ENCODE measurements at places on chromosomes 4 and X.

DNA sequence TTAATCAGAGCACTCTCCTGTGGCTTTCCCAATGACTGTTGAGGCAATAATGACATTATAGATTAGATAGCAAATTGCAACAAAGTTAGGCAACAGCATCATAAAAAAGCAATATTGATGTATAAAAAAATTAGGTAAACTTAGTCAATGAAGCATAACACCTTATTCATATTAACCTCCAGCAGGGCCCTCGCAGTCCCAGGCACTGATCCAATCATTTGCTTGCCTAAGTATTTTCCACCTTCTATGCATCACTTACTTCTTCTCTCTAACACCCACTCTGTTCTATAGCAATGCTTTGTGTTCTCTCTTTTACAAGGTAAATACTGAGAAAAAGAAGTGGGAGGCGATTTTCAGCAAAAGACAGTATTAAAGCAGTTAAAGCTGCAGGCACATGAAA lies 833.5 kb upstream of the ADGRL3 start:
- no peak for DNase-seq

GRCh38 chrX:74343343-74344279 lies 39.6 kb downstream of the ZCCHC13 start:
- DNase-seq, result no peak

DNA sequence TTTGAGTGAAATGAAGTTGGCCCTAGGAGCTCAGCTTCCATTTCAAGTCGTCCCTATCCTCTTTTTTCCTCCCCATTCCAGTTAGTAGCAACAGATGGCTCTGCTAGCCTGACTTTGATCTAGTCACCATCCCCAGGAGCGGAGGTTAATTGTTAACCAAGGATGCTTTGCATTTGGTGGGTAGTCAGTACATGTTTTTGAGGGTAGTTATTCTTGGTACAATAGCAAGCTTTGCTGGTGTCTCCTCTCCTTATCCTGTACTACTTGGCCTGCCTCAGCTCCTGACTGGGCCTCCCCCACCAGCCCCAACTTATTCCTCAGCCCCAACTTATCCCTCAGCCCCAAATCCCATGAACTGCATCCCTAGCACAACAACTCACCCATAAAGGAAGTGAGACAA lies 14.8 kb upstream of the RTL5 start:
- DNase-seq, result no peak

GRCh38 chr4:25146076-25146475 lies 14.2 kb downstream of the SEPSECS start:
- DNase-seq, result no peak

- DNase-seq, result no peak
These were observed 102.5 kb upstream of the MYOZ2 start for GRCh38 chr4:119032921-119033685.

GRCh38 chr4:16029886-16030285 lies 53.9 kb downstream of the PROM1 start:
- DNase-seq, result no peak

DNA sequence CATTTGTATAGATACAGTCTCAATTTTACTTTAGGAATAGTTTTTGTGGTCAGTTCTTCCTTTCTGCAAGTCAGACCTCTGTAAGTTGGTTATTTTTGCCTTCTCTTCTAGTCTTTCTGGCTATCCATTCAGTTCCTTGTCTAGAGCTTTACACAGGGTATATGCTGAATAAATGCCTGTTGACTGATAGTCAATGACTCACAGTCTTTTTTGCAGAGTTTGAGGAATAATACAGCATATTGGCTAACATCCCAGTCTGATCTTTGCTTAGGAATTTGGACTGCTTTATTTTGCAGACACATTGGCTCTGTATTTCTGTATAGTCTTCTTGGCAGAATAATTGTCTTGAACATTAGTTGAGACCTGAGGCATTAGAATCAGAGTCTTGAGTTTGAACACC lies 132.4 kb downstream of the MAGEC1 start:
- DNase-seq, result no peak

DNA sequence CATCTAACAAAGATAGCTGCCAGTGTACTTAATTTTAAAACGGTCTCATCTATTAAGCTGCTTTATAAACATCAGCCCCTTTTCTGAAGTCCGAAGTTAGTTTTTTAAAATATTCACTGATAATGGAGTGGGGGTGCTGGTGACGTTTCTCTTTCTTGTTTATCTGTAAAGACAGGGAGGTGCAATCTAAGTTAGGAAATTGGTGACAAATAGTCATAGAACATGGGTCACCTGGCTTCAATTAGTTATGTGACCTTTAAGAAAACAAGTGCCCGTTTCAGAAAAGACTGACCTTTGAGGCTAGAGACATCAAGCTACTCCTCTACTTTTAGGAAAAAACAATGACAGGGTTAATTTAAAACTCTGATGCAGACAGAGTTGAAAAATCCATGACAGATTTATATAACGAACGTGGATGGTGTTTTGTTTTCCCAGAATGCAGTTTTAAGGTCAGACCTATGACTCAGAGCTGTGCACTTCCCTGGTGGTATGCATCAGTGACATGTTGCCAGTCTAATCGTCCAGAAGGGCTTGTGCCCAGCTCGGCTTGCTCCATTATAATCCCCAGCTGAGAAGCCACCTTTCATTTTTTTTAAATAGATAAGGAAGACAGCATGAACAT lies 38.2 kb downstream of the FHL1 start:
- no peak for DNase-seq

DNA sequence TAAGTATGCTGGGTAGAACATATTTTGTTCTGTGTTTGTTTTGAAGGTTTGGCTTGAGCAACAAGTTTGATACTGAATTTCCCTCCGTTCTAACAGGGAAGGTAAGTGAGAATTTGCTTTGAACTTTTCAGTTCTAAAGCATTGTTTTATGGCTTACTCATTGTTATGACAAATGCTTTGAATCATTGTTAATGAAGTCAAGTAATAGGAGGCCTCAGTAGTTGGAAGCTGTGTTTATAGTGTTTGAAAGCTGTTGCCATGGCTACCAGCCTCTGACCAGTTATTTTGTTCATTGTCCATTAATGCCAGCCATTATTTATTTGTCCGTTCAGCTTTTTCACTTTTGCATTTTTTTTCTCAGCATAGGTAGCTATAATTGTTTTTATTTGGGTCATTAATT lies 14.4 kb downstream of the CHIC1 start:
- no peak for DNase-seq

- DNase-seq, result no peak
These were observed 83.2 kb downstream of the GPR143 start for GRCh38 chrX:9682456-9682855.

DNA sequence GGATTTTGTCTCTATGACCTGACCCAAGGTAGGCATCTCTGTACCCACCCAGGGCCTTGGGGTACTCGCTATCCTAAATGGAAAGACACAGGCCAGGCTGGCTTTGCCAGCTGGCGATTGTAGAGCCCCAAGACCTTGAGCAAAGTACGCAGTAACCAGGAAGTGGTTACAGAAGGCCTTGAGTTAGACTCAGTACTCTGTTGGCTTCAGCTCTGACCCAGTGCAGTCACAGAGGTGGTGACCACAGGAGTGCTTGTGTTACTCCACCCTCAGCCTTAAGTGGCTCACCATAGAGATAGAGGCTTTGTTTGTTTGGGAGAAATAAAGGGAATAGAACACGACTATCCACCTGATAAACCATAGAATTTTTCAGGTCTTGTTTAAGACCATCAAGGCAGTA lies 880.5 kb upstream of the POU3F4 start:
- no peak for DNase-seq

- DNase-seq, result no peak
These were observed 7.9 kb upstream of the PPP3CA start for GRCh38 chr4:101355246-101355645.

DNA sequence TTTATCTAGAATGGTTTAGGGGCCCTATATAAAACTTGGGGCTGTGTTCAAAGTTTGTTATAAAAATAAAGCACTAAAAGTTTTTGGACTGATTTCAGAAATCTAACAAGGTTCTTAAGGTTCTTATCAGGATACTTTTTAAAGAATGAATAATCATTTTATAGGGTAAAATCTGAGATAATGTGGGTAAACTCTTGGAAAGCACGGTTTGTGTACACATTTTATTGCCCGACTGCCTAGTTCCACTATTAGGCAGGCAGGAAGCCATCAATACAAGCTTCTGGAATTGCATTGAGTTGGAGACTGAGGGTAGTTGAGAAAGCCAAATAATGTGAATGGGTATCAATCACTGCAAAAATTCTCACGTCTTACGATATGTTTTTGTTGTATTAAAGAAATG lies 331.0 kb upstream of the PITX2 start:
- DNase-seq, result no peak

DNA sequence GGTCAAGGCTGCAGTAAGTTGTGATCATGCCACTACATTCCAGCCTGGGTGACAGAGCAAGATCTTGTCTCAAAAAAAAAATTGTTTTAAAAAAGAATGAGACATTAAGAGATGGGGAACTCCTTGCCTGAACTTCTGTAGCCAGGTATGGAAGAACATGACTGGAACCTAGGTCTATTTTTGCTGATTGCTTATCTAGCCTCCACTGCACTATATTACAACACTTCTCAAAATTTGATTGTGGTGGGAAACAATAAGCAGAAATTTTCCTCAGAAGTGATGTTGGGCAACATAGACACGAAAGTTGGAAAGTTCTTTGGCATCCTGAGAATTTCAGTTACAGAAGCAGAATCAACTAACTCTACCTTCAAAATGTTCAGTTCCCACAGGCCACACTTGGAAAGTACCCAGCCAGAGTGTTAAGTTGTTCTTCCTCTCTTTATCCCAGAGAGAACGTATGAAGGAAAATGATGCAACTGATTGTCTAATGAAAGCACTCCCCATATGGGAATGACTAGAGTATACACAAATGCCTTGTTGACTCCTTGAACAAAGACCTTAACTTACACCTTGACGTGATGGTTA lies 50.0 kb downstream of the LUZP4 start:
- DNase-seq, result no peak

GRCh38 chr4:126051689-126052424 lies 737.1 kb downstream of the FAT4 start:
- DNase-seq, result no peak

DNA sequence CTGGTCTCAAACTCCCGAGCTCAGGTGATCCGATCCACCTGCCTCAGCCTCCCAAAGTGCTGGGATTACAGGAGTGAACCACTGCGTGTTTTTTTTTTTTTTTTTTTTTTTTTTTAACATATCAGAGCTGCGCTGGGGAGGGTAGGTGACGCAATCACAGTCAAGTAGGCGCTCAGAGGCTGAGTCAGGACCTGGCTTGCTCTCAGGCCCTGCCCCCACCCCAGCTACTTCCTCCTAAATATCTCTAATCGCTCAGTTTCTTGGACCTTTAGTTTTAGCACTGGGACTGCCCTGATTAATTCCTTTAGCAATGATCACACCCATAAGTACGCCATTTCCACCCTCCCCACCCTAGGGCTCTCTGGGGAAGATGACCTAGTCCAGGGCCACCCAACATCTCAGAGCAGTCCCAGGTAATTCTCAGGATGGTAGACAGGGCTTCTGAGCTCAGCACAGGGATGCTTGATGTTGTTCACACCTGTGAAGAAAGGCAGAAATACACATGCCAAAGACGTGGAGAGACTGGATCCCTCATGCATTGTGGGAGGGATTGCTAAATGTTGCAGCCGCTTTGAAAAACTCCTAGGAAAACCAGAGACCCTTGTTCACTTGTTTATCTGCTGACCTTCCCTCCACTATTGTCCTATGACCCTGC lies 50.2 kb downstream of the DDX3X start:
- DNase-seq, result no peak

DNA sequence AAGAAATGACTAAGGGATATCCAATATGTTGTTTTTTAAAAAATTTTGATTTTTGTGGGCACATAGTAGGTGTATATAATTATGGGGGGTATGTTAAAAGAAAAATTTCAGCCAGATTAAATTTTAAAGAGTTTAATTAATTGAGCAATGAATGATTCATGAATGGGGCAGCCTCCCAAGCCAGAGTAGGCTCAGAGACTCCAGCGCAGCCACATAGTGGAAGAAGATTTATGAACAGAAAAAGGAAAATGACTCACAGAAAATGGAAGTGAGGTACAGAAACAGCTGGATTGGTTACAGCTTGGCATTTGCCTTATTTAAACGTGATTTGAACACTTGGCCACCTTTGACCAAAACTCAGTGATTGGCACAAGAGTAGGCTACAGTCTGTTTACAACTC lies 91.7 kb downstream of the SPATA18 start:
- DNase-seq, result no peak

GRCh38 chrX:147935156-147935758 lies 23.5 kb downstream of the FMR1 start:
- DNase-seq, result no peak

DNA sequence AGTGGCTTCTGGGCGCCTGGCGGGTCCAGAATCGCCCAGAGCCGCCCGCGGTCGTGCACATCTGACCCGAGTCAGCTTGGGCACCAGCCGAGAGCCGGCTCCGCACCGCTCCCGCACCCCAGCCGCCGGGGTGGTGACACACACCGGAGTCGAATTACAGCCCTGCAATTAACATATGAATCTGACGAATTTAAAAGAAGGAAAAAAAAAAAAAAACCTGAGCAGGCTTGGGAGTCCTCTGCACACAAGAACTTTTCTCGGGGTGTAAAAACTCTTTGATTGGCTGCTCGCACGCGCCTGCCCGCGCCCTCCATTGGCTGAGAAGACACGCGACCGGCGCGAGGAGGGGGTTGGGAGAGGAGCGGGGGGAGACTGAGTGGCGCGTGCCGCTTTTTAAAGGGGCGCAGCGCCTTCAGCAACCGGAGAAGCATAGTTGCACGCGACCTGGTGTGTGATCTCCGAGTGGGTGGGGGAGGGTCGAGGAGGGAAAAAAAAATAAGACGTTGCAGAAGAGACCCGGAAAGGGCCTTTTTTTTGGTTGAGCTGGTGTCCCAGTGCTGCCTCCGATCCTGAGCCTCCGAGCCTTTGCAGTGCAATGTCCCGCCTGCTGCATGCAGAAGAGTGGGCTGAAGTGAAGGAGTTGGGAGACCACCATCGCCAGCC lies at the start of gene ATOH1:
Gene ATOH1 (plus strand): TSS at position 422 of the 663 bp plus-strand sequence. CDS start 174 bp downstream, at position 596.
- no peak for DNase-seq

DNA sequence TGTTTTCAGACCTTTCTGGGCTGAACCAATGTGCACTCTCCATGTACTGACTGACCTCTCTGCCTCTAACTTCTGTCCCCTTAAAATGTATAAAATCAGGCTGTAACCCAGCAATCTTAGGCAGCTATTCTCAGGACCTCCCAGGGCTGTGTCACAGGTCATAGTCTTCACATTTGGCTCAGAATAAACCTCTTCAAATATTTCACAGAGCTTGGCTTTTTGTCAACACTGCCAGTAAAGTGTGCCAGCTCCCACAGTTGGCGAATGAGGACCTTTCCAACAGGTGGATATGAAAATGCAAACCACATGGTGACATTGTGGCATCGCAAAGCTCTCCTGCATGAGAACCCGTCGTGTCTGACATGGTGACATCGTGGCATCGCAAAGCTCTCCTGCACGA lies 76.4 kb downstream of the ACOX3 start:
- no peak for DNase-seq

DNA sequence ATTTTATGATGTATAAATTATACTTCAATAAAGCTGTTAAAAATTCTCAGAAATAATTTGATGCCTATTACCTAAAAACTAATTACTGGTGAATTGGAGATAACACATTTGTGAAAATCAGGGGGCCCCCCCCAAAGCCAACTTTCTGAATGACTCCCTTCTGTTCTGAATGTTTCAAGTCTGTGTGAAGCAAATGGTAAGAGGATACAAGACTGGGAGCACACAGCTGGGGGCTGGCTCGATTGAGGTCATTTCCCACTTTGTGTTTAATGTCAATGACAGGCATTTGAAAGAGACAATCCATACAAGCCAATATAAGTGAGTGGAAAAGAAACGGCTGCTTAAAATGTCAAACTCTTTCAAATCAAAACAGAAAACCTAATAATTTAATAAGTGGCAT lies 155.8 kb downstream of the SH2D1A start:
- no peak for DNase-seq

GRCh38 chr4:186485150-186485549 lies 70.2 kb downstream of the MTNR1A start:
- DNase-seq, result no peak

Measured in activated CD4-positive, CD25-positive, alpha-beta regulatory T cell treated with anti-CD3 and anti-CD28 coated beads, Interleukin-2, amount 50 U/mL, for 16 hours (primary cell).